ENCODE measurements at places on chromosomes 4 and X. TPM values are rescaled to one million over a fixed set of nuclear protein-coding genes. Genes with fewer than 3 reads are reported as not detected.

Gene VSIG1
- total RNA-seq, result not detected

Gene CRMP1
- total RNA-seq, result 0.89 TPM

Gene TXK
- total RNA-seq, result not detected

Gene FOXR2
- total RNA-seq, result not detected

Gene MAGEA2
- total RNA-seq, result not detected

Gene USP26
- not detected for total RNA-seq

Gene TBC1D1
- total RNA-seq, result 37.1 TPM

Gene ZFP42
- not detected for total RNA-seq

Gene SLC10A6
- total RNA-seq, result 0.32 TPM

Gene RIBC1
- total RNA-seq, result 0.45 TPM

DNA sequence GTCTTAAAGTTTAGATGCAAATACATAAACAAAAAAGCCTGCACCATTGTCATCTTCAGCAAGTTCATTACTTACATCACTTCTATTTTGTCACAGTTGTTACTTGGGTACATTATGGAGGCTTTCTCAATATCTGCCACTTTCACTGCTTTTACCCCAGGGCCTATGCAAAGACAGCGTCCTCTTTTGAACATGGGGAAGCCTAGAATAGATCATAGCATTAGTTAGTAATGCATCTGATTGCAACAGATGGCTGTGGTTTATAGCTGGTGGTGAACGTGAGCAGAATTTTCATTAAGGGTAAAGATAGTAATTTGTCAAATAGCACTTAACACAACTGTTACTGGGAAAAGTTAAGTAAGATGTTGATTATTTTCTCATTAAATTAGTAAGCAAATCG lies 729 bp downstream of the CXCL11 start:
- H3K4me1 ChIP-seq, result no peaks in the 10 kb centered on the region
- H3K27me3 ChIP-seq, result no peaks in the 10 kb centered on the region
- H3K36me3 ChIP-seq, result no peaks in the 10 kb centered on the region
- no peak overlapping the region for H3K4me3 ChIP-seq
- no peak for DNase-seq

DNA sequence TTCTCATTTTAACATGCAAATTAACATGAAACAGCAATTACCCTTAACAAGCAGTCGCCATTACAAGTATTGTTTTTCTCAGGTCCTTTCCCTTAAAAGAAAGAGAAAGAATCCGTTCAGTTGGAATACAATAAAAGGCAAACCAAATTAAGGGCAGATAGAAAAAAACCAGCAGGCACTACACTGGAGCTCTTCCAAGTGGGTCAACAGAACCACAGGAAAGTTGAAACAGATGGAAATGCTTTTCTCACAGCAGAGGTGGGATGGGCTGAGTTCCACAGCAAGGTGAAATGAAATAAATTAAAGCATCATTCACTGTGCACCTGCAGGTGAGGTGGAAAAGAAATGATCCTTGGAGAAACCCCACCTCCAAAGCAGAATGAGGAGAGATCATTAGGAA lies 102.6 kb downstream of the APBB2 start:
- no peaks in the 10 kb centered on the region for H3K36me3 ChIP-seq
- DNase-seq, result no peak
- H3K27ac ChIP-seq, result no peak overlapping the region
- no peak overlapping the region for H3K4me3 ChIP-seq
- H3K27me3 ChIP-seq, result no peaks in the 10 kb centered on the region

- H3K27ac ChIP-seq, result no peak overlapping the region
- H3K36me3 ChIP-seq, result no peaks in the 10 kb centered on the region
- no peaks in the 10 kb centered on the region for H3K27me3 ChIP-seq
- DNase-seq, result no peak
- no peaks in the 10 kb centered on the region for H3K4me1 ChIP-seq
Observed at GRCh38 chr4:177448850-177449249, 6.6 kb upstream of the AGA start.

- H3K27me3 ChIP-seq, result no peaks in the 10 kb centered on the region
- no peak for DNase-seq
- no peaks in the 10 kb centered on the region for H3K36me3 ChIP-seq
- no peak overlapping the region for H3K4me3 ChIP-seq
- H3K27ac ChIP-seq, result no peak overlapping the region
Observed at GRCh38 chr4:156294577-156294976, 340.9 kb upstream of the CTSO start.

DNA sequence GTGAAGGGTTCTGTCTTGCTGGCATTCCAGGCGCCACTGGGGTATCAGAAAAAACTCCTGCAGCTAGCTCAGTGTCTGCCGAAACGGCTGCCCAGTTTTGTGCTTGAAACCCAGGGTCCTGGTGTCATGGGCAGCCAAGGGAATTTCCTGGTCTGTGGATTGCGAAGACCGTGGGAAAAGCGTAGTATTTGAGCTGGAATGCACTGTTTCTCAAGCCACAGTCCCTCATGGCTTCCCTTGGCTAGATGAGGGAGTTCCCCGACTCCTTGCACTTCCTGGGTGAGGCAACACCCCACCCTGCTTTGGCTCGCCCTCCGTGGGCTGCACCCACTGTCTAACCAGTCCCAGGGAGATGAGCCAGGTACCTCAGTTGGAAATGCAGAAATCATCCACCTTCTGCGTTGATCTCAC lies 40.1 kb downstream of the NOP14 start:
- H3K27ac ChIP-seq, result no peak overlapping the region
- no peak overlapping the region for H3K4me3 ChIP-seq

GRCh38 chr4:163111588-163111987 lies 55.1 kb downstream of the NAF1 start:
- no peaks in the 10 kb centered on the region for H3K27me3 ChIP-seq
- H3K27ac ChIP-seq, result no peak overlapping the region
- no peaks in the 10 kb centered on the region for H3K4me1 ChIP-seq
- DNase-seq, result no peak

DNA sequence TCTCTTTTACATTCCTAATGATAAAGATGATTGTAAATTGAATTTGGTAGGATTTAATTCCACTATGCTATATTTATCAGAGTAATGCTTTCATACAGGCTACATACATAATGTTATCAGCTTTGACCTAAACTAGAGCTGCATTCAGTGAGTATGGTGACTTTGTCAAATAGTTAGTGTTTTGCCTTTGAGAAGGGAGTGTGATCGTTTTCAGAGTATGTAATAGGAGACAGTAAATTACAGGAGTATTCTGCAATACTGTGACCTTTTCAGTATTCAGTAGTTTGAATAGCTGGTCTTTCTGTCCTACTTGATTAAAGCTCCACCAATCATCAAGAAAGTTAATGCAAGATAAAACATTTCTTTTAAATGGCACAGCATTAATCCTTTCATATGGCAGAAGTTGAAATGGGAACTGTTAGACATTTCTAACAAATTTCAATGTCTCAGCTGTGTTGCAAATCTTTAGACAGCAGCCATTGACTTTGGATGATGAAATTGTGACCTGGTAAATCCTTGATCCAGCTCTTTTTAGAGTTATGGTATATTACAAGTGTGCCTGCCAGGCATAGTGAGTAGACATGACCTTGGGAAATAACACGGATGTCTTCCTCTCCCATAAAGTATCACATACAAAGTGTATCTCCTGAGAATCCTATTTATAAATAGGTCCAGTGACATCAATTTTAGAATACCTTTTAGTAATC lies 455.3 kb downstream of the KCTD8 start:
- no peaks in the 10 kb centered on the region for H3K36me3 ChIP-seq
- DNase-seq, result no peak
- H3K4me3 ChIP-seq, result no peak overlapping the region
- no peak overlapping the region for H3K27ac ChIP-seq
- no peaks in the 10 kb centered on the region for H3K4me1 ChIP-seq

DNA sequence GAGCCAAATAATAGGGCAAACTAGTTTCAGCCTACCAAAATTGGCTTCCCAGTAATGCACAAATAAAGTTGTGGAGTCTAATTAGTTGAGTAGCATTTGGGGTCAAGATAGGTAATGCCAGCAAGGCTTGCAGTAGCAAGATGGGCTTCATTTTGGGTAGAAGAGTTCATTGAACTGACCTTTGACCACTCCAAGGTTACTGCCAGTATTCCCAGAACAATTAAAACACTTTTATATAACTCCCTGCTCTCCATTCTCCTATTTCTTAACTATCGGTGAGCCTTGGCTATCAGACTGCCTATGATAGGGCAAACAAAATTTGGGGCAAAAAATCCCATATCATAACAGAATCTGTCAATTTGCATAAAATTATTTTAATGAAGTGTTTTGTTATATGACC lies 7.1 kb downstream of the DNAAF6 start:
- no peak overlapping the region for H3K4me3 ChIP-seq
- no peaks in the 10 kb centered on the region for H3K27me3 ChIP-seq
- H3K27ac ChIP-seq, result no peak overlapping the region
- H3K4me1 ChIP-seq, result no peaks in the 10 kb centered on the region
- no peak for DNase-seq

- H3K4me1 ChIP-seq, result no peaks in the 10 kb centered on the region
- peaks cover 4% of the 10 kb centered on the region for H3K27me3 ChIP-seq
- no peak overlapping the region for H3K4me3 ChIP-seq
Observed at GRCh38 chrX:119211649-119212014, 24.5 kb upstream of the PGRMC1 start.

DNA sequence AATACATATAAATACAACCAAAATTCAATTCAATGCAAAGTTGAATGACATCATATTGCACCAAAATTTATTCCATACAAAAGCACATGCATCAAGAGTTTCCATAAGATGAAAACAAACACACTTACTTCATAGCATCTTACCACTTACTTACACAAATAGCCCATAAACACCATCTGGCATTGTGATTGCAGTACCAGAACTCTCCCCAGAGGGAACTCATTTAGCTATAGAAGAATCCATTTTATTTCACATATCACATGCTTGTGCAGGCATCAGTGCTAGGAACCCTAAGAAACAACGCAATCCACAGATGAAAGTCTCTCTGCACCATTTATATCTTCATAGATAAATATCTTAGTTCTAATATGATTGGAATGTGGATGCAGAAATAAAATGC lies 77.9 kb downstream of the SLC7A11 start:
- no peak overlapping the region for H3K4me3 ChIP-seq
- DNase-seq, result no peak
- no peaks in the 10 kb centered on the region for H3K4me1 ChIP-seq

DNA sequence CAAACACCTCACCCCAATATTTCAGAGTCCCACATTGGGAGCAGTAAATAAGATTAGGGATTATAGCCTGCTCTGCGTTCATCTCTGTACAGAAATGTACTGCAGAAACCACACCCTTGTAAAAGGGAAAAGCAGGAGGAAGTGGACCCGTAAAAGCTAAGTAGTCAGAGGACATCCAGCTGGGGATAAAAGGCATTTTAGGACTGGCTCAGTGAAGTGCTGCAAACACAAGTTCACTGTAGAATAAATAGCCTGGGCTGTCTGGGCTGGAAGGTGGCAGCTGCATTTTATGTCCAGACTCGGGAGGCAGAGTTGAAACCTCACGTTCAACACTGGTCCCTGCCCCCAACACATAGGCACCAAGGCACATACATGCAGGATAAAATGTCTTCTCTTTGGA lies 178.7 kb upstream of the FAT1 start:
- H3K4me3 ChIP-seq, result no peak overlapping the region
- H3K36me3 ChIP-seq, result no peaks in the 10 kb centered on the region
- no peaks in the 10 kb centered on the region for H3K4me1 ChIP-seq

- no peaks in the 10 kb centered on the region for H3K36me3 ChIP-seq
- H3K27me3 ChIP-seq, result no peaks in the 10 kb centered on the region
- no peak for DNase-seq
- no peak overlapping the region for H3K27ac ChIP-seq
- H3K4me1 ChIP-seq, result no peaks in the 10 kb centered on the region
- no peak overlapping the region for H3K4me3 ChIP-seq
Observed at GRCh38 chrX:36199928-36200327, 280.4 kb downstream of the CFAP47 start.

GRCh38 chrX:65644621-65645289 lies 22.7 kb upstream of the MSN start:
- H3K36me3 ChIP-seq, result no peaks in the 10 kb centered on the region
- peaks cover 7% of the 10 kb centered on the region for H3K4me1 ChIP-seq
- H3K27me3 ChIP-seq, result no peaks in the 10 kb centered on the region
- DNase-seq, result peak; percentile 82
- H3K27ac ChIP-seq, result no peak overlapping the region

DNA sequence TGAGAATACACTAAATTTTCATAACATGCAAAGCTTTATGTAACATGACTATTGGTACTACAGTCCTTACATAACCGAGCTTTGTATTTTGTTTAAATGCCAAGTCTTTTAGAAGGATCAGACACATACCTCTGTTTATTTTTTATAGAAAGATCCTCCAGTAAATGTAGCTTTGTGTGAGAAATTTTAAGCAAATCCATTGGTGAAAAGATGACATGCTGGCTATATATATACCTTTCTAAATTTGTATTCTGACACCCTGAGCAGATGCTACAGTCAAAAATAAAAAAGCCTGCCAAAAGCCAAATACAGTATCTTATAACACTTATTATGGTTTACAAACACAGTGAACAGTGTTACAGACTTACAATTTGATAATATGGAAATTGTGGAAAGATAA lies at the start of gene YIPF7:
YIPF7 (minus strand) TSS at position 201 of the 400 bp plus-strand sequence. CDS start 1,525 bp downstream, outside the sequence.
- H3K36me3 ChIP-seq, result no peaks in the 10 kb centered on the region
- no peak for DNase-seq
- peak within 1 kb of the TSS; percentile 90 for H3K27ac ChIP-seq
- H3K4me1 ChIP-seq, result peaks cover 15% of the 10 kb centered on the region

GRCh38 chrX:40844471-40844870 lies 109.1 kb upstream of the MED14 start:
- no peak for DNase-seq
- no peaks in the 10 kb centered on the region for H3K27me3 ChIP-seq
- peaks cover 7% of the 10 kb centered on the region for H3K4me1 ChIP-seq
- no peaks in the 10 kb centered on the region for H3K36me3 ChIP-seq
- no peak overlapping the region for H3K4me3 ChIP-seq
- no peak overlapping the region for H3K27ac ChIP-seq

DNA sequence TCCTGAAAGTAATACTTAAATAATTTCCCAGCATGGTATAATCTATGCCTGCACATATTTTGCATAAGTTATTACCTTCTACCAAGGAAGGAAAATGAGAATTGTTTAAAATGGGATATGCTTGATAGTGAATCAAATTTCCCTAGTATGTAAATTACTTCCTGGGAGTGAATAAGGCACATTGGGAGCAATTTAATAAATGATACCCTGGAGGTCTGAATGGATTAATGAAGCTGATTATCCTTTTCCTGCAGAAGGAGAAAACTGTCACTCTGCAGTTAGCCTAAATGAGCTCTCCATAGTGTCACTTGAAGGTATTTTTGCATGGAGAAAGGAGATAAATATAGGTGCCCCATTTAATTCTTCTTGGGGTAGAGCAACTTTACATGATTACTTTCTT lies 2212.0 kb downstream of the PCDH7 start:
- DNase-seq, result no peak
- H3K4me1 ChIP-seq, result no peaks in the 10 kb centered on the region
- no peak overlapping the region for H3K4me3 ChIP-seq
- H3K27me3 ChIP-seq, result no peaks in the 10 kb centered on the region

DNA sequence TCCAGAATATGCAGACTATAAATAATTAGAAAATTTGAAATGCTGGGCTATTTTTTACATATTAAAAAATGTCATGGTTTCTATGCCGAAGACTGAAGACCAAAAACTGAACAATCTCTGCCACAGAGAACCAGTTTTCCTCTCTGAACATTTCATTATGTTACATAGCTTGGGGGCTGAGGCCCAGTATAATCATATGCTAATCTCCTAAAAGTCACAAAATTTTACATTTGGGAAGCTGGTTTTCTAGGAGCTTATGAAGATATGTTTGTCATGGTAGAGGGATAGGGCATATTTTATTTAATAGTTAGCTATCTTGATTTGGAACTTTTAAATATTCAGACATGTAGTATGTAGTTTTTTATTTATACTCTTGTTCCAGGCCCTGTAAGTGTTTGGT lies 167.8 kb downstream of the GPAT3 start:
- H3K4me3 ChIP-seq, result no peak overlapping the region
- H3K27ac ChIP-seq, result no peak overlapping the region
- no peaks in the 10 kb centered on the region for H3K27me3 ChIP-seq
- H3K36me3 ChIP-seq, result no peaks in the 10 kb centered on the region
- no peaks in the 10 kb centered on the region for H3K4me1 ChIP-seq

All from psoas muscle (tissue), 8 donors.